ENCODE measurements at places on chromosomes 2 and 18.

DNA sequence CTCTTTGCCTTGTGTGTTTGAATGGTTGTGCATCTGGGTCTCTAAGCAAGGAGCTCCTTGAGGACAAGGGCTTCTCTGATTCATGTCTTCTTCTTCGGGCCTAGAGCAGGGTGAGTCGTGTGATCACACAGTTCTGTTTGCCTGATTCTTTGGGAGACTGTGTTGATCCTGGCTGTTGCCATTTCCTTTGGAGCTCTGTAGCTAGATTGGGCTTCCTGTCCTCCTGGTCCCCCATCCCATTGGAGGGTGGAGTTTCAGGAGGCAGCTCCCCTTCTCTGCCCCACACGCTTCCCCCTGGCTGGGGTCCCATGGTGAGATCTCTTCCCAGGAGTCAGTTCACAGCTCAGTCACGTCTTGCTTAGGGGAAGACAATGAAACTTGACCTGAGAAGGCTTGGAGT is 92.8 kb downstream of the TRIB2 start:
- no peak for DNase-seq

DNA sequence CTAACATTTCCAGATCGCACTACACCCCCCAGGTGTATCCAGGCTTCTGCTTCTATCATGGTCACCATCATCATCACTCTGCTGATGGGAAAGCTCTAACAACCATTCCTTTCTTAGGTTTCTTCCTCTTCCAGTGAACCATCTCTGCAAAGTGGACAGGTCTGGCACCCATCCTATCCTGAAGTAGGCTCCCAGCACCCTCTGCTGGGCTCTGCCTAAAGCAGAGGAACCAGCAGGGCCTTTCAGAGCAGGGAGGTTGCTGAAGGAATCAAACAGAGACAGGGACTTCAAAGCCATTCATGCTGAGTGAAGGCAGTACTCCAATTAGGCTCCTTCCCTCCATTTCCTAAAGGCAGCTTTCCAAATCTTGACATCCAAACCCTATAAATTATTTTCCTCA is 27.2 kb upstream of the SATB2 start:
- no peak for DNase-seq

DNA sequence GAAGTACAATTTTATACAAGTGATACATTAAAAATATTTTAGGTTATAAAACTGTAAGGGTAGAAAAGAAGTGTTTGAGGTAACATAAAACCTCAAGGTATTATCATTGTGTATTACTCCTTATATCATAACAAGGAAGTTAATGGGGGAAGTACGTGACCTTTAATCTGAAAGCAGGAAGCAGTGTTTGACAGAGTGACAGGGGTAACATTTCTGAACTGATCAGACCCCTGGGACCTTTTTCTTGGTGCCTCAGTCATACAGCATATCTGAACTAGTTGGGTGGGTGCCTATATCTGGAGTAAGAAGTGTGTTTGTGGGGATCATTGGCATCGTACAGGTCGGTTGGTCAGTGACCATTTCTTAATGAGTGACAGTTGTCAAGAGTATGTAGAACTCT is 43.0 kb downstream of the MALT1 start:
- no peak for DNase-seq

DNA sequence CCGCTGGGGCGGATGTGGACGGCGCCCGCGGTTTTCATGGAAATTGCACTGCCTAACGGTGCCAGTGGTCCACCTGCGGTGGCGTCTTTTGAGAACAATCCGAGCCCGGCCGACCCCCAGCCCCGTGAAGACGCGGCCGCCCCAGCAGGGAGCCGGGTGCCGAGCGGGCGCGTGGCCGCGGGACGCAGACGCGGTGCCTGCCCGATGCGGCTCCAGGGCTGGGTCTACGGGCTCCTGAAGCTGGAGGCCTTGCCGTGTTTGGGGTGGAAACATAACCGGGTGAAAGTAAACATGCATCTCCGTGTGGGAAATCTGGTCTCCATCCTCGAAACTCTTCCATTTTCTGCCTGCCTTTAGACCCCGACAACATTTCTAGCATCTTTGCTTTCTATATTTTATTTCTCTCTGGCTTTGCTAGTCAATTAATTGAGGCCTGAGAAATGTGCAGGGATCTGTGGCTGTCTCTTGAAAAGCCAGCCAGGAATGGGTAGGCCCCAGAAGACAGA is 572 bp downstream of the INPP4A start:
- DNase-seq: peak; percentile 25

GRCh38 chr2:101341901-101342624 is 33.6 kb upstream of the RNF149 start:
- DNase-seq: peak; percentile 82

- DNase-seq: no peak
Observed at GRCh38 chr2:63699549-63699839, 110.7 kb downstream of the MDH1 start.

- DNase-seq: no peak
Observed at GRCh38 chr2:148721991-148722777, 77.6 kb downstream of the EPC2 start.

GRCh38 chr18:57164401-57164800 is 17.5 kb downstream of the BOD1L2 start:
- DNase-seq: no peak

DNA sequence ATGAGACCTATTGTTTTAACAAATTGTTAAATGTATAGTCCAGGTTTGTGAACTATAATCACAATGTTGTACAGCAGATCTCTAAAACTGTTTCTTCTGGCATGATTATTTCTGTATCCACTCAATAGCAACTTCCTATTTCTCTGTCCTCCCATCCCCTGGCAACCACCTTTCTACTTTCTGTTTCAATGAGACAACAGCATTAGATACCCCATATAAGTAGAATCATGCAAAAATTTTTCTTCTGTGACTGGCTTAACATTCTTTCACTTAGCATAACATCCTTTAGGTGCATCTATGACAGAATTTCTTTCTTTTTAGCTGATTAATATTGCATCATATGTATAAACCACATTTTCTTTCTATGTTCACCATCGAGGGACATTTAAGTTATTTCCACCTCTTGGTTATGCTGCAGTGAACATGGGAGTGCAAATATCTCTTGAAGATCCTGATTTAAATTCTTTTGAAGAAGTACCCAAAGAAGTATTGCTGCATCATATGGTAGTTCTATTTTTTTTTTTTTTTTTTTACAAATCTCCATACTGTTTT is 713.5 kb downstream of the LRP1B start:
- peak; percentile 6 for DNase-seq

DNA sequence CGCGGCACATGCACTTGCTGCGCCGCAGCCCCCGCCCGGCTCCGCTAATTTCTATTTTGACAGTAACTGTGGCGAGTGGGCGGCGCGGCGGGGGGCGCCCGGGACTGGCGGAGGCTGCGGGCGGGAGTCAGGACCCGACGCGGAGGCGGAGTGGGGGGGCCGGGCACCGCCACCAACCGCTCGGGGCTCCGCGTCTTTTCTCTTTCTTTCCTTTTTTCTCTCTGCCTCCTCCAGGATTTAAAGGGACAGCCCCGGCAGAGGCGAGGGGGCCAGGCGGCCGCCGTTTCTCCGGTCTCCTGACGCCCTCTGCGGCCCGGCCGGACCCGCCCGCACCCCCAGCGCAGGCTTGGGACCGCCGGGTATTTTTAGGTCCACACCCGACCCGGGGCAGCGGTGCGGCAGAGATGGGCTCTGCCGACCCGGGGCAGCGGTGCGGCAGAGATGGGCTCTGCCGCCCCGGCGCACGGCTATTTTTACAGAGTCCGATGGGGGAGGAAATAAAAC is 460 bp upstream of the ZBTB7C start:
- DNase-seq: peak; percentile 30
